ENCODE measurements at places on chromosomes 4 and X.

GRCh38 chr4:2785613-2786012, 7.3 kb upstream of the SH3BP2 start:
- no peak for DNase-seq

DNA sequence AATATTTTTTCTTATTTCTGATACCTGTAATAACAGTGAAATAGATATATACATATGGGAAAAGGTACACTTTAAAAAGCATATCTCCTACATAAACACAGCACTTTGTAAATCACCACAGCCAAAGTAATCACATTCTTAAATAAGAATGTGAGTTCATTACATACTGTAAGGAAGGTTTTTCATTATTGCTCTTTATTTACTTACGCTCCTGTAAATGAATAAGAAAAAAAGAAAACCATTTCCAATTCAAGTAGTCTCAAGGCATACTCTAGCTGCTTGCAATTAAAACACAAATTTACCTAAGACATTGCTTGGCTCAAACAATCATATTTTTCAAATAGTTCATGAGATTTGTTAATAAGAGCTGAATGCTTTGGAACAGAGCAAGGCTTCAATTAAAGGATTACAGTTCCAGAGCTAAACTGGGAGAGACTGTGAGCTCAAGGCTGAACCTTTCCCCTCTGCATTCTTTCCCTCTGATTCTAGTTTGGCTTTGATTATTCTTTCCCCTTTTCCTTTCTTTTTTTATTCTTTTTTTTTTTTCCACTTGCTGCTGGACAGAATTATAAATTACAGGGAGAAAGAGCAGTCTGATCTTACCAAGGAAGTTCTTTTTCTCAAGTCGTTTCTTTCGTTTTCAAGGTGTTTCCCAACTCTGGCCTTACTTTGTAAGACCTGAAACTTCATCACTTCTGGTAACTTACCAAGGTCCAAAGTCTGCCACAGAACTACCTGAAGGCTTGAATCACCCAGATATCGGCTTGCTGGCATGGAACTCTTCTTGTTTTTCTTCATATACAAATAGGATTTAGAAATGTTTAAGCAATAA, 278.3 kb downstream of the INPP4B start:
- peak; percentile 60 for DNase-seq

- no peak for DNase-seq
Measured at GRCh38 chr4:184420881-184421416, 53.4 kb downstream of the IRF2 start.

- DNase-seq, result no peak
Measured at GRCh38 chrX:16177260-16177659, 10.0 kb downstream of the MAGEB17 start.

- peak; percentile 24 for DNase-seq
Measured at GRCh38 chr4:41454423-41454822, 83.5 kb upstream of the LIMCH1 start.

- DNase-seq, result no peak
Measured at GRCh38 chrX:11423362-11423818, 130.2 kb downstream of the AMELX start.

- no peak for DNase-seq
Measured at GRCh38 chrX:52830551-52830950, 19.5 kb downstream of the XAGE5 start.

- no peak for DNase-seq
Measured at GRCh38 chrX:150478496-150479492, 89.6 kb upstream of the MTM1 start.

- DNase-seq, result no peak
Measured at GRCh38 chr4:110515676-110516075, 39.7 kb downstream of the ENPEP start.

GRCh38 chr4:172892300-172892699, 276.3 kb upstream of the GALNT7 start:
- DNase-seq, result no peak

DNA sequence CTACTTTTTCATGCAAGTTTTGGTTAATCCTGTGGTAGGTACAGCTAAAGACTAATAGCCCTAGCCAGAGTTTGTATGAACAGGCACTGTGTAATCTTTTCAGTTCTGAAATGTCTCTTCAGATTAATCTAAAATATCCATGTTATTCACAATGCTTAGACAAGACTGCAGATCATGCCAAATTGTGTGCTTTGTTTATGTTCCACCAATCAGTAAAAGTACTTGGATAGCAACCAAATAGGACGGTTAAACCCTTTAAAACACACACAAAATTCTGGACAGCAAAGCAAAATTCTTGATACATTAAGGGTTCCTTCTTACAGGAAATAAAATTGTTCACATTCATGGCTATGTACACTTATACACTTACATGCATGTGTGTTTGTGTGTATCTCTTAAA, 139.1 kb downstream of the KLHL13 start:
- no peak for DNase-seq

DNA sequence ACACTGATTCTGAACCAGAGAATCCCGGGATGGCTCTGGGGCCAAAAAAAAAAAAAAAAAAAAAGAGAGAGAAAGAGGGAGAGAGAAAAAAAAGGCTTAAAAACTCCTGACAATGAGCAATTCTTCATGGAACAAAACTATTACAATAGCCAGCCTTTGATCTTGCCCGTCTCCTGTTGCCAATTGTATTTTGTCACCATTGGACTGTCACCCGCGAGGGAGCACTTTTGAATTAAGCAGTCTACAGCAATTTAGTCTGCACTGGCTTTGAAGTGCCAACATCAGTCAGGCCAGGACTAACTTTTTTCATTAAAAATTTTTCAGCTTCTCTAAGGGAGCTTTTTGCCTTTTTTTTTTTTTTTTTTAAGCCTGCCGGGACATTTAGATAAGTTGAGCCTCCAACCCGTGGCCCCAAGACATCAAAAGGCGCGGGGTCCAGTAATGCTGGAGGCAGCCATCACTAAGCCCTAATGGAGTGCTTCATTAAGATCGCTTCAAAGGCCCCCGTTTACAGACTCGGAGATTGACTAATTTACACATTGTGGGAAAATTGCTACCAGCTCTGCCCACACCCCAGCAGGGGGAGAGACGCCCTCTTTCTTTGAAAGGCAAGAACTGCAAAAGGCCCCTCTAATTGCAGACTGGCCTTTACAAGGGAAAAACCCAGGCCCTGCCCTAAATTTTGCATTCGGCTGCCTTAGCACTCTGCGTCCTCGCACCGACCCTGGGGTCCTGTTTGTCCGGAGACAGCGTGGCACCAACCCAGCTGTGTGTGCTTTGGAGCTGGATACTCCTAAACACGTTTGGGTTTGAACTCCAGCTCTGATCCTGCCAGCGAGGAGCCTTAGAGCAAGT, 98.1 kb upstream of the MSX1 start:
- no peak for DNase-seq

DNA sequence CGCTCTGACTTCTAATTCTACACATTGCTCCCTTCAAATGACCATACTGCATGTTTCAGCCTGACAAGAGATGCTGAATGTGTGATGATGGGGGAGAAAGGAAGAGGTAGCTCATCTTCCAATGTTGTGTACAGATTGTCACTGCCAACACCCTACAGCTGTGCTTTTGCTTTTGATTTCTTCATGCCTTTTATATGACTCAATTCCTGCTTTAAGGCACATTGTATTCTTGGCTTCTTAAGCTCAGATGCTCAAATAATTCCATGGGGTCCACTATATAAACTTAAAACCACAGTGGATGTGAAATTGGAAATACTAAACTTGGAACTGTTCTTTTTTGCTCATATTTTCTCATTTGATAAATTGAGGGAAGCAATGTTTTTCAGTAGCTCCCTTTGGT, 183.2 kb upstream of the WDFY3 start:
- DNase-seq, result no peak

DNA sequence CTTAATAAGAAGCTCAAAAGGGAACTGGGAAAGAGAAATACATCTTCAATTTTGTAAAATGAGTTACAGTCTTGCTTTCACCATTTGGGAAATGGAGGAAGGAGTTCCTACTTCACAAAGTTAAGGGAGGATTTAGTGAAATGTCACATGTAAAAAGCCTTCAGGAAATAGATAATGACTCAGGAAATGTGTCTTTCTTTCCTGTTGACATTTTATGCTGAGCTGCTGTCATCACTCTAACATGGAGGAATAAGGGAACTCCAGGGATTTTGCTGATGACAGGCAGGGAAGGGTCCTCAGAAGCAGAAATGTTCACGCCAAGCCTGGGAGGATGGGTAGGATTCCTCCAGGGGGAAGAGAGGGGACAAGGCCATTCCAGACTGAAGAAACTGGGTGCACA, 251.1 kb downstream of the USP46 start:
- no peak for DNase-seq

DNA sequence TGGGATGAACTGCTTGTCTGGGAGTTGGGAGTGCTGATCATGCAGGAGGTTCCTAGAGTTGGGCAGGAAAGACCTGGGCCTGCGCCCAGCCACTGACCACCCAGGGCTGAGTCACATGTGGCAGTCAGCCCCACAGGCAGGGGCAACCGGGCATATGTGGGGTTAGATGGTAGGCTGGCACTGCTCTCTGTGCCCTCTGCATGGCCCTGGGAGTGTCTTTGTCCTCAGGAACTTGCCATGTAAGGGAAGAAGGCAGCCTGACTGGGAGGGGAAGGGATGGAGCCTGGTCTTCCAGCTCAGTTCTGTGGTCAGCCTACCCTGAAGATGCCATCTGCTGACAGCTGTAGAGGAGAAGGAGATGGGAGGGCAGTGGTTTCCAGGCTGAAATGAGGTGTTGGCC, 70.2 kb upstream of the EFNB1 start:
- no peak for DNase-seq

DNA sequence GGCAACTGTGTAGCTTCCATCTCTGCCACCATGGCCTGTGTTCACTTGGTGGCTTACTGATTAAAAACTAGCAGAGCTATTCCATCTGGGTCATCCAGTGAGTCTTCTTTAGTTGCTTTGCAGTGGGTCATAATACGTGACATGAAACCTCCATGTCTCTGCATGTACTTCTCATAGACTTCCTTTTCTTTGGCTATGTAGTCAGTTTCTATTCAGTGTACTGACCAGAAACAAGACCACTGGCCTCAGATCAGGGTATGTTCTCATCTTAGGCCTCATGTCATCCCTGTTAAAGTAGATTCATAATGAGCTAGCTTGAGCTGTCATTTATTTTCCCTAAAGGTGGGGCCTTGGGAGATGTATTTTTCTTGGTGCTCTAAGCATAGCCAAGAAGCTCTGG, 195.2 kb downstream of the CCNG2 start:
- DNase-seq, result no peak

GRCh38 chrX:38514016-38514854, 47.1 kb upstream of the TSPAN7 start:
- DNase-seq, result no peak

GRCh38 chr4:121791481-121791880, 9.6 kb upstream of the EXOSC9 start:
- DNase-seq, result no peak

GRCh38 chr4:141465171-141465570, 171.2 kb upstream of the IL15 start:
- DNase-seq, result no peak

DNA sequence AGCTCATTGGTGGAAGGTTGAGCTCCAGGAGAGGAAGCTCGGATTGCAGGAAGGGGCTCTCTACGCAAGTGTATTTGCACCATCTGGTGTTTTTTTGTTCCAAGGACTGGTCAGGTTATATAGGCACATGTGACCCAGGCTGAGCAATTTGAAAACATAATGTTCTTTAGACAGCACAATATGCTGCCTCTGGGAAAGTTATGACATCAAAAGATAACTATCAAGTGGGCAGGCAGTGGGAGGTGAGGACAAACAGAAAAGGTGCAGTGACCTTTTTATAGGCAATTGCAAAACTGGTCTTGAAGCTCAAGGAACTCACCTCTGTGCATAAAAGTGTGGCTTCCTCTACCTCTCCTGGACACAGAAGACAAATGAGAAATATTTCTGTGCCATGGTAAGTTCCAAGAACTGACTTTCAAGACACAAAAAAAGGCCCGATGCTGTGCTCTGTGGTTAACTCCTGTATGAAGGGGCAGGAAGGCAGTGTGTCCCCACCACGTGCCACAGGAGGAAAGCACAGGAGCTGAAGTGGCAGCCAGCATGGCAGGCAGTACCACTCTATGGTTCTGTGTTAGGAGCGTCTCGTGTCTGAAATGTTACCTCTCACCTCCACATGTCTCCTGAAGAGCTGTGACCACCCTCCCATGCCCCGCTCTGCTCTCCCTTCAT, 128.6 kb downstream of the SHROOM3 start:
- peak; percentile 52 for DNase-seq

DNA sequence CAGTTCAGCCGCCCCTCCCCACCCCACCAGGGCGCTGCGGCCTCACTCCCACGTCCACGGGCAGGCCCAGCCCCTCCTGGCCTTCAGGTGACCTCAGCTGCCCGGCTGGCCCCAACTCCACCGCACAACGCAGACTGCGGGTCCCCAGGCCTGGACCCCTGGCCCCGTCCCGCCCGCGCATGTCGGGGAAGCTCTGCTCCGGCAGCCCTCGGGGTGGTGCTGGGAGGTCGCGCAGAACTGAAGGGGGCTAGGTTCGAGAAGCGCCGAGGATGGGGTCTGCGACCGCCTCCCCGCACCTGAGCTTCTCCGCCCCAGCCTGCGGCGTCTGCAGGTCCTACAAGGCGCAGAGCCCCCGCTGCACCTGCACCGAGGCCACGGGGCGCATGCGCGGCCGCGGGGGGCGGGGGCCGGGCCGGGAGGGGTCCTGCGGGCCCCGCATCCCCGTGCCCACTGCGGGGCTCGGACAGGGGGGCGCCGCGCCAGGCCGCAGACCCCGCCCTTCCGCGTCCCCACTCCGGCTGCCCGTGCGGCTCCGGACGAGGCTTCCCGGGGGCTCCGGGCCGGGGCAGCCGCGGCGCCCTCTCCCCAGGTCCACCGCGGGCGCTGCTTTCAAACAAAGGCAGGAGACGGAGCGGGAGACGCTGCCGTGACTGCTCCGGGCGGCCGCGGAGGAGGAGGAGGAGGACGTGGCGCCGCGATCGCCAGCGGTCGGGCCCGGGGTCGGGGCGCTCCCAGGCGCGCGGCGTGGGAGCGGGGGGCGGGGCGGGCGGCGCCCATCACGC, 672 bp upstream of the NAT8L start:
- peak; percentile 38 for DNase-seq

DNA sequence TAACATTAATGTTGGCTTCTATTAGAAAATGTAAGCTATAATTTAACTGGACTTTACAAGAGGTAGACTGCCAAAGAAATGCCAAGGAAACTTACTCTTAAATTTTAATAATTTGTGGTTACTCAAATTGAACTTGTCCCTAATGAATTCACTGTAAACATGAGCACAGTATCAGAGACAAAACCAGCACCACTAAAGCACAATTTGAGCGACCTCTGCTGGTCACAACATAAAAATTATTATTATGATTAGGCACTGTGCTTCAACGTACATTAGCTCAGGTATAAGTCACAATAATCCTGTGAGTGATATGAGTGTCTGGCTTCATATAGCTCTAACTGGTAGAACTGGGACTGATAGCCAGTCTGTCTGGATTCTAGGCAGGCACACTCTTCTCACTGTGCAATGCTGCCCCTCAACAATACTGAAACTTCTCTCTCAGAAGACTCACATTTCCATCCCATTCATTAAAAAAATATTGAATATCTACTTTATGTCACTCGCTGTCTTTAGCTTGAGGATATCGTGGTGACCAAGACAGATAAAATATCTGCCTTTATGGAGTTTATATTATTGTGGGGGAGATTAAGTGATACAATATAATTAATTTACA, 8.0 kb downstream of the NUDT6 start:
- DNase-seq, result peak; percentile 19

GRCh38 chr4:22884157-22884556, 191.4 kb downstream of the GBA3 start:
- no peak for DNase-seq
